NCI-H526 (cell line): ENCODE measurements at places on chromosomes 2 and 18.

DNA sequence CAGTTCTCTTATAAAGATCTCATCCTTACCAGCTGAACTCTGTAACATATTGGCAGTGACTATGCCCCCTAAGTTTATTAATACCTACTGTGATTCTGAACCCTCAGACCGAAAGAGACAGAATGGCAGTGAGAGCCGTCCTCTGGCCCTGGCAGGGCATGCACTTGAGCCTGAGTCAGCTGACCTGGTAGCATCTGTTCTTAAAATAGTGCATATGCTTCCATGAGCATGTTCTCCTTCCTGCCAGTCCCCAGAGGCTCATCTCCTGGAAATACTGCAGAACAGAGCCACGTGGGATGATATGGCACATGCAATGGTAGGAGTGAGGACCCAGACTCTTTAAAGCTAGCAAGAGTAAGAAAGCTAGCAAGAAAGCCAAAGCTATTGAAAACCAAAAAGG, 59.0 kb downstream of the RASGRP3 start:
- no peak for DNase-seq

DNA sequence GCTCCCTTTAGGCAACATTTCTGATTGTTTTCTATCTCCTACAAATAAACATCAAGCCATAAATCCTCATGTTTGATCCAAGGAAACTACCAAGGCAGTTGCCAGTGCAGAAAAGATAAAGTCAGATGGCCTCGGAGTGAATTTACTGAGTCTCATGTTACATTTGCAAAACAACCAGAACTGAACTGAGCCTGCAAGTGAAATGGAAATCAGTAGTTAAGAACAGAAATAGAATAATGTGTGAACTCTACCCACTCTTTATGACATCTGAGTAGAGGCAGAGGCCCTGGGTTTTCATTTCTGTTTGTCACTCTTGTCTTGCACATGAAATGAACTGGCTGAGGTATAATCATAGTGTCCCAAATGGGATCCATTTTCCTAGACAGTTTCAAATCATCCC, 20.4 kb upstream of the DAPL1 start:
- peak; percentile 56 for DNase-seq

DNA sequence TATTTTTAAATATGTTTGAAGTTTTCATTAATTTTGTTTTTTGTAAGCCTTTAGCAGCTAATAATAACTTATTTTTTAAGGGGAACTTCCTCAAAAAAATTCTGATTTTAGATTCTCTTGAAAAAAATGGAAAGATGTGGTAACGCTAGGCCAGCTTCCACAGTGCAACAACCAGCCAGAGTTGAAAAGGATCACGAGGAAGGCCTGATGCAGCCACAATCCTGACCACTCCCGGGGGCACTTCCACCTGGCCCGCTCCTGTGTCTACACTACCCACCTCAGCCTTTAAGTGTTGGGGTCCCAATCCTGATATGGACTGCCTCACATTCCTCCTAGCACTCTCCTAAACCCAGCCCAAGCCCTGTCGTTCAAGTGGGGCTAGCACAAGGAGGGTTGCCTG, 101.1 kb downstream of the TMEM17 start:
- no peak for DNase-seq

DNA sequence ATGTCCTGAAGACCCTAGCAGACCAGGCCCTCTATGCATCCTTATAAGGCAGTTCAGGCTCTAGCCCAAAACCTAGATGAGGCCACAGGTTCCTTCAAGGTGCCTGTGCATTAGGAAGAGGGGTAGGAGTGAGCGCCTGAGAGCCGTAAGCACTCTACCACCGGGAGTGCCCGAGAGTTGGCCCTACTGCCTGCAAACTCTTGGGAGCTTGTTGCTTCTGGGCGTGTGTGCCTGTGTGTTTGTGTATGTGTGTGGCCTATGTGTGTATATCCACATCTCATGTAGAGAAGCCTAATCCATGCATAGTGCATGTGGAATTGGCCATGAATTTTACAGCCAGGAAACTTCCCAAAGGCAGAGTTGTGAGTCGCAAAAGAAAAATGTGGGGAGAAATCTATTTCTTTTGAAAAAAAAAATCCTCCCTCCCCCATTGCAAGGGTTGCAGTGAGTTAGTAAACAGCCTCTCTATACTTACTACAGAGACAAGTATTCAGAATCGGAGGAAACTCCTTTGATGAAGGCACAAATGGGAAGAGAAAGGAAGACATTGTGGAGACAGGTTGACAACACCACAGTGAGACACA, 96.8 kb downstream of the ADD2 start:
- DNase-seq = no peak

GRCh38 chr2:85475799-85476490, 57.4 kb downstream of the SH2D6 start:
- DNase-seq = no peak

DNA sequence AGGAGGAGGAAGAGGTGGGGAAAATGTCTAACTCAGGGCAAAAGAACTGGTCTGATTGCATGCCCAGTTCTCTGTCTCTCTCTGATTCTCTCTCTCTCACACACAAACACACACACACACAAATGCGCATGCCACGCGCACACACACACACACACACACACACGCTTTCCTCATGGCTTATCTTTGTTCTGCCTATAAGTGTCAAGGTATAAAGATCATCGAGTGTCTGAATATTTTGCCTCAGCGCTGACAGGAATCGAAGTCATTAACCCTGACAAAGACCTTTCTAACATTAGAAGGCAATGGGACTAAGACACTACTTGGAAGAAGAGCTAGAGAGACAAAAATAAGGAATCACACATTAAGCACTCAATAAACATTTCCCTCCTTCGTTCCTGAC, 497.1 kb upstream of the KLHL29 start:
- DNase-seq = no peak

GRCh38 chr18:58158008-58158407, 114.0 kb downstream of the NEDD4L start:
- no peak for DNase-seq

DNA sequence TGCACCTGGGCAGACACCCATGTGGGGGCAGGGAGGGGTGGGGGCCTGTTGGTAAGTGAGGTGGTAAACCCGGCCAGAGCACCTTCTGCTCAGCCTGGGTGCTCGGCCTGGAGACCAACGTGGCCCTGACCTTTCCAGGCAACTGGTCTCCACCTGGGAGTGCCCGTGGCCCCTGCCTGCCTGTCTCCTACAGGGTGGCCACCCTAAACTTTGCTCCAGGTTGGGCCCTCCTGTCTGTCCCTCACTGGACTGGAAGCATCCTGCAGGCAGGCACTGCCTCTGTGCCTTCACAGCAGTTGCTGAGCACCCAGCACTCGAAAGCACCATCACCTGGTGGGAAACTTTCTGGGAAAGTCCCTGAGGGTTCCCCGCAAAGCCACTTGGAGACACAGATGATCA, 171.3 kb downstream of the TWIST2 start:
- no peak for DNase-seq

DNA sequence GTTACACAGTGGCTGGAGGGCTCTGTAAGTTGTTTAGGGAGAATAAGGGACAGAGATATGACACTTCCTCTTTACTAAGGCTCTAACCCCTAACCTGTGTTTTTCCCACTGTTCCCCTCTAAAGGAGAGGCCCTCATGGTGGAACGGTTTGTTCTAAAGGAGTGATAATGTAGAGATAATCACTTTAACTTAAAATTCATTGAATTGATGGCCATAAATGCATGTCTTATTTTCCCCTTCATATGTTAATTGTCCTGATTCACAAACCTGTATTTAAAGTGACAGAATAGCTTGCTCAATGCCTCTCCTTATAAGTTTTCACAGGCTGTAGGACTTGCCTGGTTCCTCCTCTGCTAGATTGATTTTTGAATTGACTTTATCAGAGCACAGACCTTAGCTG, at the start of gene SERPINB12:
TSS of gene SERPINB12 (plus strand) at position 301 of the 400 bp plus-strand sequence. CDS start 13,791 bp downstream, outside the sequence.
- no peak for DNase-seq

- no peak for DNase-seq
Measured at GRCh38 chr2:240438810-240439697, 3.6 kb downstream of the GPC1 start.

- no peak for DNase-seq
Measured at GRCh38 chr2:204205538-204205937, 269.0 kb downstream of the ICOS start.

DNA sequence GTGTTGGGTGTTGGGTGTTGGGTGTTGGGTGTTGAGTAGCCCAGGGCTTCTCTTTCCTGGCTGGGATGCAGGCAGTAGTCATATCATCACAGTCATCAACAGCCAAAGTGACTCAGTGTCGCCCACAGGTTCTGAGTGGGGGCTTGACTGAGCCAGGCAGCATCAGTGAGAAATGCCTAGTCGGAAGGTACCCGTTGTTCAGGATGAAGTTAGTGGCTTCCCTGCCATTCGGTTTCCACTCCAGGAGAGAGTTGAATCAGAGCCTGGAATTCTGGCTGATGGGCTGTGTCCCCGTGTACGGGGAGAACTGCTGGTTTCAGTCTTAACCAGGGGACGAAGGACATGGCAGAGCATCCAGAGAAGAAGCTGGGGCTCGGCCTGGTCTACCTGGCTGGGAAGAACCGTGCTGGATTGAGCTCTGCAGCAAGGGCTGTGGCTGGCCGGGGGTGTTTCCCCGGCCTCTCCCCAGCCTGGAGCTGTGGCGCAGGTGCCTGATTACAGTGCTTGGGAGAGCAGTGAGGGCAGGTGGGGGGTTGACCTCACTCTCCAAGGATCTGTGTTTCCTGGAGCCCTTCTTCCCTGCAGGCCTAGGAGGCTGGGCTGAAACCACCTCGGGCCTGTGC, 49.4 kb downstream of the AGAP1 start:
- DNase-seq = no peak

DNA sequence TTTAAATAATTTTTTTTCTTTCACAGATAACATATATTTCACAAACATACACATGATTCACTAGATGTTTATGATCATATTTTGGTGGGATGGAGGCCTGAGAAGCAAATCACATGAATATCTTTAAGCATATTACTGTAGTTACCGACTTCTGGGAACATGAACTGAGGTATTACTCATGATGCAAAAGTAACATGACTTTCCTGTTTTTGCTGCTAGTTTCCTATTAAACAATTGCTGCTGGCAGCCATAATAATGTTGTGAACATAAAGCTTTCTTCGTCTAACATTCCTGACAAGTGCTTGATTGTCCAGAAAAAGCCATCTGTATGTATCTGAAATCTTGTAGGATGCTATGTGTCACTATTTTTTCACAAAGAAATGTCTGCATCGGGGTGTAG, 145.4 kb downstream of the MTX2 start:
- no peak for DNase-seq

DNA sequence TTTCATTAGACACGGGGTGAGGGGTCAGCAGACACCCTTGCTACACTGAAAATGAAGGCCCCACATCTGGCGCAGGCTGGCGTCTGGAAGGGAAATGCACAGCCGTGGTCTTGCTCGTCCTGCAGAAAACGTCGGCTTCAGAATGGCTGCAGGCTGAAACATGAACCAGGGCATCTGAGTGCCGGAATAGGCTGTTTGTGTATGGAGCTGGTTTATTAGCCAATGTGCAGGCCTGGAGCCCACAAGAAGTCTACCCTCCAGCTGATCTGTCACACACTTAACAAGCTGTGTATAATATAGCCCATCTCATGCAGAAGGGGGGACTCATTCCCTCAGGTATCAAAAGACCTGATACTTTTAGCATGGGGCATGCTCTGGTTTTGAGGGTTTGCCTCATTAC, 153.4 kb upstream of the SOX11 start:
- peak; percentile 45 for DNase-seq

GRCh38 chr2:48110492-48110891, 204.2 kb upstream of the FBXO11 start:
- no peak for DNase-seq

DNA sequence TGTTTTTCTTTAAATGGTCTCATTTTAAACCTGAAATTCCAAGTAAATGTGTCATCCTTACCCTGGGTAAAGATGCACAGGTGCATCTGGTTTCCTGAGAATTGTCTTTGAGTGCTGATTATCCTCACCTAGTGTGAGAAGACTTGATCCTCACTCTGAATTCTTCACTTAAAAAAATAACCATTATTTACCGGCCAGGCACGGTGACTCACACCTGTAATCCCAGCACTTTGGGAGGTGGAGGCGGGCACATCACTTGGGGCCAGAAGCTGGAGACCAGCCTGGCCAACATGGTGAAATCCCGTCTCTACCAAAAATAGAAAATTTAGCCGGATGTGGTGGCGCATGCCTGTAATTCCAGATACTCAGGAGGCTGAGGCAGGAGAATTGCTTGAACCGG, 9.9 kb upstream of the WNT6 start:
- no peak for DNase-seq

DNA sequence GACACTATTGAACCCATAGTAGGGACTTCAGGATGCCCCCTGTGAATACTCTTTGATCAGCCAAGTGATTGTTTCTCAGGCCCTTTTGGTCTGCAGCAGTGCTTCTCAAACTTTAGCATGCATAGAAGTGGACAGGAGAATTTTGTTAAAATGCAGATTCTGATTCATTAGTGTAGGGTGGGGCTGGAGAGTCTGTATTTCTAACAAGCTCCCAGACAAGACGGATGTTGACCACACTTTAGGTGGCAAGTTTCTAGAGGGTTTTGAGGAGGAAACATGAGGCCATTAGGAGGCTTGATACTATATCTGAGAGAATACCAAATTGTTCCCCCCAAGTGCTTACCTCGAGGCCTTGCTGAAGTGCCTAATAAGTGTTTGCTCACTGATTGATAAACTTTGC, 317.9 kb downstream of the CLIP4 start:
- DNase-seq = no peak

DNA sequence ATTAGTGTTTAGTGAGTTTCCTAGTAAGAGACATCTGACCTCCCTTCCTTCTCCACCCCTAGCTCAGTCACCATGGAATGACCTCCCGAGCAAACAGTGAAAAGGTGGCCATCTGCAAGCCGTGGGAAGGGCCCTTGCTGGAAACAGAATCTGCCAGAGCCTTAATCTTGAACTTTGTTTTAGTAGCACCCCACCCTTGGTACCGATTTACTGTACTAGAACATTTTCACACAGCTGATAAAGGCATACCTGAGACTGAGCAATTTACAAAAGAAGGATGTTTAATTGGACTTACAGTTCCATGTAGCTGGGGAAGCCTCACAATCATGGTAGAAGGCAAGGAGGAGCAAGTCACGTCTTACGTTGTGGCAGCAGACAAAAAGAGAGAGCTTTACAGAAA, 655.8 kb downstream of the TSN start:
- no peak for DNase-seq

GRCh38 chr2:104766683-104767082, 87.2 kb upstream of the POU3F3 start:
- DNase-seq = no peak

DNA sequence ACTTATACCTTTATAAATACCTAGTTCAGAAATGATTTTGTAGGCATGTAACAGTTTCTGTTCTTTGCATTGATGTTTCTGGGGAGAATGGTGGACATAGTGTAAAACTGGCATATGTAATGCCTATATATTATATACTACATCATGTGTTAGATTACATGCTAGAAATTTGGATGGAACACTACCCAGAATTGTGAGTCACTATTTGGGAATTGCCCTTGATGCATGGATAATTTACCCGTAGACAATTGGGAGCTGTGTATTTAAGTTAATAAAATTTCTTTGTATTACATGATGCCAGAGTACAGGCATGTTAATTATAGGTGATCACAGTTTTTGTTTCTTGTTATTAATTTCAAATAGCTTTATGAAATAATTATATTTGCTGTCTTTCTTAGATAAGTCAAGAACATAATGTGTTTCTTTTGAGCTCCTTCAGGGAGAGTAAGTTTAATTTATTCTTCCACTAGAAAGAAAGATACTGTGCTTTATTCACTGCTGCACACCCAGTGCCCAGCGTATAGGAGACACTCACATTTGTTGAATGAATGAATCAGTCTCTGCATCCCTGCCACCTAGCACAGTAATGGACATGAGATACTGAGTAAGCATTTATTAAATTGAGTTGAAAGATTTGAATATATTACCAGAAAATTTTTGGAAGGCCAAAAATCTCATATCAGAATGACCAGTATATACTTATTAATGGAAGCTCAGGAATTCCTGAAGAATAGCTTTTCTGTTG, 16.9 kb downstream of the ACSL3 start:
- no peak for DNase-seq
